ENCODE measurements at places on chromosomes 1 and 21.

- no peak for DNase-seq
Observed at GRCh38 chr1:11407301-11407994, 71.5 kb upstream of the DISP3 start.

DNA sequence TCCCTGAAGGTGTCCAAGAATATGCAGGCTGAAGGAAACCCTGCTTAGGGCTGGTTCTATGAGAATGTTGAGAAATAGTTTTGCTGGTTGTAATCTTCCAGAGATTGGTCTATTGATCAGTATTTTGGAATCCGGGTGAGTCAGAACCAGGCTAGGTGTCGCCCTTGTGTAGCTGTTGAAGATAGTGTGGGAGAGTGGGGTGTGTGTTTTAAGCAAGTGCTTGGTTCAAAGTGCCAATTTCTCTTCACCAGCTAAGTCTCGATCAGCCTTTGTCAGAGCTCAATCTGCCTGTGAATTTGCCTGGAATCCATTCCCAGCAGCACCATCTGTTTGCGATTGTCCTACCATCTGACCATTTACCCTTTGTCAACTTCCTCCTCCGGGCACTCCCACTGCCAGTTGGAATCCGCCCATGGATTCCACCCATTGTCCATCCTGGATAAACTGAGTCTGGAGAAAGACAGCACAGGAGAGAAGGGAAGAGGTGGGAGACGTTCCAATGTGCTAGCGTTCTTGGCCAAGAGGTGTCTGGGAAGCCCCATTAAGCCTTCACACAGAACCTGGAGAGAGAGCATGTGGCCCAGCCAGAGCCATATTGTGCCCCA is 59.4 kb upstream of the CYP2J2 start:
- DNase-seq: no peak

- no peak for DNase-seq
Observed at GRCh38 chr1:214324896-214325800, 44.2 kb downstream of the SMYD2 start.

DNA sequence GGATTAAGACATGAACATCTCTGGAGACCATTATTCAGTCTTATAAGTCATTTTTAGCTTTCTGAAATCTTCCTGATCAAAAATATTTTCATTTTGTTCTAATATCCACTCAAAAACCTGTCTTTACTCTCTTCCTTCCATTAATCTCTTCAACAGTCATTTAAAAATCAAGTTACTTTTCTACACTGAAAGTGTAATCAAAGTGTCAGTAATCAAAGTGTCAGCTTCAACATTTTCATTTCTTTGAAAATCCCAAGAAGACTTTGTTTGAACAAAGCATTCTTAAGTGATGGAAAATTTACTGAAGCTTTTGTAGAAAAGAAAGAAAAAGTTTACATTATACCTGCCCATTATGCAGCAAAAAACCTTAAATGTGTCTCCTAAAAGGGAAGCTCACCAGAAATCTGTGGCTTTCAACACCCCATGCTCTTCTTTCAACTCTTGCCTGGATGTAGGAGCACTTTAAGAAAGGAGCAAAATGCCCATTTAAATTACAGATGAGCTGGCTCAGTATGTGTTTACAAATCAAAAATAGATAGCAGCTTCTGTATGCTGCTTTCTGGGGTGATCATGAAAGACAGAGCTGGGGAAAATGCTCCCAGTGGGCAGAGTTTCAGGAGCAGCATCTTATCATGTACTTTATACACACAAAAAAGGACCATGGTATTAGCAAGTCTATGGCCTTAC is 260.8 kb upstream of the NCAM2 start:
- no peak for DNase-seq

- no peak for DNase-seq
Observed at GRCh38 chr1:147773215-147773715, 12.9 kb upstream of the GJA5 start.

GRCh38 chr21:44710294-44710665 is 1.1 kb downstream of the TSPEAR start:
- no peak for DNase-seq

DNA sequence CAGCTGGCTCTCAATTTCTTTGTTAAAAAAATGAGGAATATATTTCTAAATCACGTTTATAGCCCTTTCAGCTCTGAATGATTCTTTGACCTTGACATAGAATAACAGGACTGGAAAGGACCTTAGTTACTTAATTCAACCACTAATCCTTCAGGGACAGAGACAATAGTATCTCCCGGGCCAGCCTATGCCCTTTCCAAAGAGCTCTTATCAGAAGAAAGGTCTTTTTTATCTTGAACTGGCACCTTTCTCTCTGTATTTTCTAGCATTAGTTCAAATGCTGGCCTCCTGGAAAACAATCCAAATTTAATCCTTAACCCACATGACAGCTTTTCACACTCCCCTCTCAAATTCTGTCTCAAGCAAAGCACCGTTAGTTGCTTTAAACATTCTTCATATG is 44.8 kb upstream of the FBXO28 start:
- DNase-seq: no peak

All from T-helper 9 cell (primary cell).